ENCODE measurements at places on chromosomes 2 and 18.

- DNase-seq = no peak
Observed at GRCh38 chr18:78246050-78246449, 733.6 kb upstream of the SALL3 start.

DNA sequence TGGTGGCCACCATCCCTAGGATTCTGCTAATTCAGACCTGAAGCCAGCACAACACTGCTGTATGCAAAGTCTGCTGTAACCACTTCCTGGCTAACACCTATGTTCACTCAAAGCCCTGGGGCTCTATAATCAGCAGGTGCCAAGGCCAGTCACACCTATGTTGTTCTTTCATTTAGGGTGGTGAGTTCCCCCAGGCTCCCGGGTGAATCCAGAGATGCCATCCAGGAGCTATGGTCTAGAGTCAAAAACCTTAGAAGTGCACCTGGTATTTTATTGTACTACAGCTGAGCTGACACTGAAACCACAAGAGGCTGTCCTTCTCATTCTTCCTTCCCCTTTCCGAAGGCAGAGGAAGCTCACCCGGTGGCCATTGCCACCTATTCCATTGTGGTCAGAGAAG lies 46.2 kb upstream of the CCDC141 start:
- DNase-seq = no peak

GRCh38 chr18:58584200-58585127 lies 44.4 kb downstream of the ALPK2 start:
- no peak for DNase-seq

- DNase-seq = no peak
Observed at GRCh38 chr2:99821572-99821971, 320.8 kb downstream of the AFF3 start.

DNA sequence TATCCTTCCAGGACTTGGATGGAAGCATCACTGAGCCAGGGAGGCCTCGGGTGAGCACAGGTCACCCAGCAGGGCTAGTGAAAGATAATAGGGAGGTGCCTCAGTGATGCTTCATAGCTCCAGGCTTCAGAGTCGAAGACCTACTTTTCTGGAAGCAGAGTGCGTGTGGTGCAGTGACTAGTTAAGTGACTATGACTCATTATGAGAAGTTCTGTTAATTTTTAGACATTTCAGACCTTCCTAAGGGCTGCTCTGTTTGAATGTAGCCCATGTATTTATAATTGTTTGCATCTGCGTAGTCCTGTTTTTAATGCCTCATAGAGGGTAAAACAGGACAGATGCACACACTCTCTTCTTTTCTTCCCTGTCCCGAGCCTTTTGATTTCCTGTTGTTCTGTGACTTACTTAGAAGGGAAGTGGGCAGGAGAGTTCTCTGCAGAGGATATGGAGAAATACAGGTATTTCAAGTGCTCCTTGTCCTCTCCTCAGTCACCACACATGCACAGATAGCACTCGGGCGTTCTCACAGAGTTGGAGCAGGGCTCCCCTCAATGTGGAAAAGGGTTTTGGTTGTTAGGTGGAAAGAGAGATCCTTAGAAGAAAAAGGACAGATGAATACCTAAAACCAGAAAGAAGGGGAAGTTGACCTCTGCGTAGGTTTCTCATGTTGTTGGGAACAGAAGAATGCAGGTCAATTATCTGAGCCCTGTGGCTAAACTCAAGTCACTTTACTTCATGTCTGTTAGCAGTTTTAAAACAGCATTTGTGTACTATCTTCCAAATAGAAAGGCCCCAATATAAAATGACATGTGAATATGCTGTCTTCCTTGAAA lies 34.7 kb downstream of the RALB start:
- no peak for DNase-seq

GRCh38 chr2:86052676-86053075 lies 53.0 kb downstream of the POLR1A start:
- DNase-seq = no peak

GRCh38 chr2:95270541-95271081 lies 3.6 kb upstream of the PROM2 start:
- no peak for DNase-seq

DNA sequence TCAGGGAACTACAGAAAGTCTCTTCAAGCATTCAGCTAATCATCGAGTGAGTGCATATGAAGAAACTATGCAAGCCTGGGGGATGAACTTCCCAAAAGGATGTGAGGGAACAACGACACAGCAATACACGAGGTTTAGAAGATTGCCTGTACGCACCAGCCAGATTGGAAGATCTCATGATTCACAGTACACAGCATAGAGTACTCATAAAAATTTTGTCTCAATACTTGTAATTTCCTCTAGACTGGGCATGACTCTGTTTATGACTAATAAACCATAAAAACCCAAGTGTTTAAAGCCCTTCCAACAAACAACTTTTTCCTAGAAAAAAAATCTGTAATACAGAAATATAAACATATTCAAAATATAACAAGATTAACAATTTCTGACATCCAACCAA lies 279.7 kb downstream of the KCNJ3 start:
- DNase-seq = no peak

GRCh38 chr18:74290794-74291471 lies 830 bp downstream of the CYB5A start:
- peak; percentile 88 for DNase-seq

- DNase-seq = no peak
Observed at GRCh38 chr2:179377296-179377695, 112.7 kb upstream of the SESTD1 start.

DNA sequence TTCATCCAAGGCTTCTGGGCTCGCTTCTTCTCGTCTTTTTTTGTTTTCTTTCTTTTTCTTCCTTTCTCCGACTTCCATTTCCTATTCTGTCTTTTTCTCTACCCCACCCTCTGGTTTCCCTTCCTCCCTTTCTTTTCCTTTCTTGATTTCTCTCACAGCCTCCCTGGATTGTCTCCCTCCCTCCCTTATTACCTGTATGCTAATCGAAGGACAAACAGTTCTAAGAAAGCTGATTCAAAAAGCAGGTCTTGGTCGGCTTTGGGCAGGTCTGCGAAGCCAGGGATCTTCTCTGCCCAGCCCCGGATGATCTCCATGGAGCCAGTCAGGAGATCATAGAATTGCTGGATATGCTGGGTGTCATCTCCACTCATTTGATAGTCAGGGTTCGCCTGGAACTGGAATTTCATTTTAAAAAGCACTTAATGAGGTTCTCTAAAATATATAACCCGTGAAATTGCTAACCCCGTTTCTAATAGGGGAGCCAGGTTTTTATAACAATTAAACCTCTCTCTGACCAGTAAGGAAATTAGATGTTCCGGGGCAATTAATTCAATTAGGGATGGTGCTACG lies 5.9 kb downstream of the NR4A2 start:
- DNase-seq = no peak

GRCh38 chr2:84815146-84815545 lies 65.7 kb downstream of the TRABD2A start:
- no peak for DNase-seq

- DNase-seq = no peak
Observed at GRCh38 chr2:19851116-19851695, 50.6 kb downstream of the TTC32 start.

- no peak for DNase-seq
Observed at GRCh38 chr2:214560176-214560575, 149.3 kb downstream of the VWC2L start.

DNA sequence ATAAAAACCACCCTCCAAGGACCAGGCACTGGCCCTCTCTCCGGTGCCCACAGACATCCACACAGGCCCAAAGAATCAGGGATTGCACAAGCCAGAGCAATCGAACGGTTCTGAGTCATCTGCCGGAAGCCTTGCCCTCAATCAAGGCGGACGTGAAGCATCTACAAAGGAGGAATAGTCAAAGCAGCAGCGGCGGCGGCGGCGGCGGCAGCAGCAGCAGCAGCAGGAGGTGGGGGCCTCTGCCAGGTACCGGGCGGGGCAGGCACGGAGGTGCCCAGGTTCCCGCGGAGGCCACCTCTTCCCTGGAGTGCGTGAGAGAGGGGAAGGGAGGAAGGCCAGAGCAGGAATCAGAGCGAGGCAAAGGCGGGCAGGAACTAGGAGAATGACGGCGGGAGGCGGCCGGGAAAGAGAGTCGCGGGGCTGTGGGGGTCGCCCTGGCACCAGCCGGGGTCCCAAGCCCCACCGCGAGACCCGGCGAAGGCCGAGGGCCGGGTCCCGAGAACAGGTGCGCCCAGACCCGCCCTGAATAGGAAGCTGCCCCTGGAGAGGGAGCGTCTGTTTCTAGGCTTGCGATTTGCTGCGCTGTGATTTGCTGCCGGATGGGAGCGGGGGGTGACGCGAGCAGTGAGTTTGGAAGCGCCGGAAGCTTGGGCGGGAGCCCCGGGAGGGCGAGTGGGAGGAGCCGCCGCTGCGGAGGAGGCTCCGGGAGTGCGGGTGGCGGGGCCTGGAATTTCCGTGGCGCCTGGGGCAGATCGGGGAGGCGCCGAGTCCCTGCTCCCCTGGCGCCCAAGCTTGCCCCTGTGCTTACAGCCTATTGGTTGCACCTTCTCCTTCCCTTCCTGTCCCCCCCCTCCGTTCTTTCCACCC lies at the start of gene SERPINB8:
Gene SERPINB8, plus strand, starts transcription at position 140 of the 867 bp plus-strand sequence. CDS start 8,228 bp downstream, outside the sequence.
- peak; percentile 98 for DNase-seq

- DNase-seq = no peak
Observed at GRCh38 chr2:230643576-230644291, 68.9 kb upstream of the CAB39 start.

DNA sequence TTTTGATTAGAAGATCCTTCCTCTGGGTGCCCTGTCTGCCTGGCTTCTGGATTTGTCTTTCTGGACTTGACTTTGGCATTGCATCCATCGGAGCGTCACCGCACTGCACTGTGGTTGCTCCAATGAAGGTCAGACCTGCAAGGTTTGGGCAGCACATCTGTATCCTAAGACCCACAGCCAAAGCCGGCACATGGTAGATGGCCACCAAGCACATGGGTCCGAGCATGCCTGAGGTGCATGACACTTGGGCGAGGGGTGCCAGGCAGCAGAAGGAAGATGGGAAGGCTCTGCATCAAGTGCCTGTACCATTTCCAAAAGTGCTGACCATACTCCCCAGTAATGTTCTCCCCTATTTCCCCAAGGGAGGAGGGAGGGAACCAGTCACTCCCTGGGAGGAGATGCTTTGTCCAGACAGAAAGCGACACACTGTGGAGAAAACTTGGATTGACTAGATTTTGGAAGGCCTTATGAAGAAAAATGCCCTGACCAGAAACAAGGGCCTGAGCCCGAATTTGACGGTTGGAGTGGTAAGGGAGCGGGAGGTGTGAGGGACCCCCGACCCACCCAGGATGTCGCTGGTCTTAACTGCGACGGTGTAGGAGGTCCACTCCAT lies 149.9 kb downstream of the LOXHD1 start:
- DNase-seq = no peak

DNA sequence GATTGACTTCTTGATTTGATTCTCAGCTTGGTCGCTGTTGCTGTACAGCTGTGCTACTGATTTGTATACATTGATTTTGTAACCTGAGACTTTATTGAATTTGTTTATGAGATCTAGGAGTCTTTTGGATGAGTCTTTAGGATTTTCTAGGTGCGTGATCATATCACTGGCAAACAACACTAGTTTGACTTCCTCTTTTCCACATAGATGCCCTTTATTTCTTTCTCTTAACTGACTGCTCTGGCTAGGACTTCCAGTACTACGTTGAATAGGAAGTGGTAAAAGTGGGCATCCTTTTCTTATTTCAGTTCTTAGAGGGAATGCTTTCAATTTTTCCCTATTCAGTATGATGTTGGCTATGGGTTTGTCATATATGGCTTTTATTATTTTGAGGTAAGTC lies 101.3 kb downstream of the OSBPL1A start:
- DNase-seq = no peak

Measured in esophagus muscularis mucosa (tissue), 4 donors.